SK-MEL-5 (cell line): ENCODE measurements at places on chromosomes 6 and 20.

DNA sequence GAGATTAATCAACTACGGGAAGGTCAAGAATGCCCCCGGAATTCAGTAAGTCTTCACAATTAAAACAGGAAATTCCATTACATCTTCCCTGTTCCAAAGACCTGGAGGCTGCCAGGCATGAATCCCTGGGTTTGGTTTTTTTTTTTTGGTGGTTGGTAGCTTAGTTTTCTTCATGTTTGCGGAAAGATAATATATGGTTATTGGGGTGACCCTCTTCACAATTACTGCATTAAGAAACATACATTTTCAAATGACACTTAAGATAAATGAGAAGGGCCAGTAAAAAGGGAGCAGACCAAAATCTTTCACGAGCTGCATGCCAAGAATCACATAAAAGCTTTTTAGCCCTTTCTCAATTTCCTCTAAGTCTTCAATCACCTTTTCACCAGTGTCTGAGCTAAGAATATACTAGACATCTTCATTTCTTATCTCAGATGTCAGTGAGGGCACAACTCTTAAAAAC is 64.0 kb downstream of the KIF13A start:
- DNase-seq: no peak

- no peak for DNase-seq
These were observed 2.9 kb downstream of the NRN1 start for GRCh38 chr6:6003621-6004366.

GRCh38 chr6:94217836-94218235 is 798.5 kb upstream of the EPHA7 start:
- DNase-seq: no peak

- DNase-seq: no peak
These were observed 58.1 kb downstream of the INSM1 start for GRCh38 chr20:20425823-20426654.

DNA sequence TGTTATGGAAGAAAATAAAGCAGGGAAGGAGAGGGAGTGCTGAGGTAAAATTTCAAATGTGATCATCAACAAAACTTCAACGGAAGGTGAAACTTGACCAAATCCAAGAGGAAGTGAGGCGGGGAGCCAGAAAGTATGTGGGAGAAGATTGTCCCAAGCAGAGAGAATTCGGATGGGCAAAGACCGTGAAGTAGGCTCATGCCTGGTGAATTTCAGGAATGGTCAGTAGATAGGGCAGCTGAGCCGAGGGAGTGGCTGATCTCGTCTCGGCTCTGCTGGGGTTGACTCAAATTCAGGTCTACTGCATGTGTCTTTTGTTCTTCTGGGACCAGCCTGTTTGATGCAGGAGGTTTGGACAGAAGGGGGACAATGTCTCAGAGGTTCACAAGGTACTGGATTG is 7.0 kb upstream of the CSNK2A1 start:
- no peak for DNase-seq

DNA sequence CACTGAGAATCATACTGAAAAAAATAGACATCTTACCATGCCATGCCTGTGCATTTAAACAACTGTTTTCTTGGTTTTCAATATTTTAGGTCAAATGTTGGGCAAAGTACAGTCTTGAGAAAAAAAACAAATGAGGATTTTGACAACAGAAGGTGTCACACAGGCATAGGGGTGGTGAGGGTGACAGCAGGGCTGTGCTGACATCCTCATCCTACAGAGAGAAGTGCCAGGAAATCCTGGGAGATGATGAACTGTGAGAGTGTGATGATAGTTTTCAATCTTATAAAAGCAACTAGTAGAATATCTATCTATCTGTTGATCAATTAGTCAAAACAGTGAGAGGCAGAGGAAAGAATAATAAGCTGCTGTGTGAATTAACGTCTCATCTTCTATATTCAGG is 23.9 kb downstream of the CST8 start:
- no peak for DNase-seq

DNA sequence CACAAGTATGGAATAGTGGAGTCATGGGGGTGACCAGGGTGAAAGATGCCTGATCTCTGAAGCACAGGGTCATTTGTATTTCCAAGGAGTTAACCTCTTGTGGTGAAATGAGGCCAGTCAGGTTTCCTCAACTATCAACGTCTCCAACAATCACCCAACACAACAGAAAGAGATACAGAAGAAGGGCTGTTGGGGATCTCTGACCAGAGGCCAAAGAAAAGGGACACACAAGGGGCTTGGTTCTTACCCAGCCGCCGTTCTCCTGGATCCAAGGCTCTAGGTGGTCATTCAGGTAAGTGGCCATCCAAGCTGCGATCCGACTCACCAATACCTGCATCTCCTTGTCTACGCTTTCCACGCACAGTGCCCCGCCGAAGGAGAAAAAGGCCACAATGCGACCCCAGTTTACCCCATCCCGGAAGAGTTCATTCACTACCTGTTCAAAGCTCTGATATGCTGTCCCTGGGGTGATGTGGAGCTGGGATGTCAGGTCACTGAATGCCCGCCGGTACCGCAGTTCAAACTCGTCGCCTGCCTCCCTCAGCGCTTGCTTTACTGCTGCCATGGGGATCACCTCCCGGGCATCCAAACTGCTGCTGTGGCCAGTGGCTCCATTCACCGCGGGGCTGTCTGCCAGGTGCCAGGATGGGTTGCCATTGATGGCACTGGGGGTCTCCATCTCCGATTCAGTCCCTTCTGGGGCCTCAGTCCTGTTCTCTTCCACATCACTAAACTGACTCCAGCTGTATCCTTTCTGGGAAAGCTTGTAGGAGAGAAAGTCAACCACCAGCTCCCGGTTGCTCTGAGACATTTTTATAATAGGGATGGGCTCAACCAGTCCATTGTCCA is 1.0 kb downstream of the BCL2L1 start:
- no peak for DNase-seq
